Foreskin keratinocyte (primary cell): ENCODE measurements at places on chromosomes 6 and 20.

DNA sequence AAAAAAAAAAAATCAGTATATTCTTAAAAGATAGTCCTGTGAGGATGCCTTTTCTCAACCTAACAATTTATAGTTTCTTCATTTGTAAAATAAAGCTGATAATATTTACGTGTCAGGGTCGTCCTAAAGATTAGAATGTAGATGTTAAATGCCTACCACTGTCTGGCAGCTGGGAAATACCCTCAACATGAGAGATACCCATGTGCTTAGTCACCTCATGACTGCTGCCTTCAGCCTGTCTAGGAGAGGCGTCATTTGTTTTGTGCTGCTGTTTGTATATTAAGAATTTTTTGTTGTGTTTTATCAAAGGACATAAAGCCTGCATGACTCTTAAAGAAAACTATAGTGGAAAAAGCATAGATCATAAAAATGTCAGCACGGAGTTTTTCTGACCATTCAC, 9.5 kb downstream of the FAM120B start:
- DNase-seq = no peak

- no peak for DNase-seq
Observed at GRCh38 chr6:166555086-166555485, 31.4 kb downstream of the RAMACL start.

DNA sequence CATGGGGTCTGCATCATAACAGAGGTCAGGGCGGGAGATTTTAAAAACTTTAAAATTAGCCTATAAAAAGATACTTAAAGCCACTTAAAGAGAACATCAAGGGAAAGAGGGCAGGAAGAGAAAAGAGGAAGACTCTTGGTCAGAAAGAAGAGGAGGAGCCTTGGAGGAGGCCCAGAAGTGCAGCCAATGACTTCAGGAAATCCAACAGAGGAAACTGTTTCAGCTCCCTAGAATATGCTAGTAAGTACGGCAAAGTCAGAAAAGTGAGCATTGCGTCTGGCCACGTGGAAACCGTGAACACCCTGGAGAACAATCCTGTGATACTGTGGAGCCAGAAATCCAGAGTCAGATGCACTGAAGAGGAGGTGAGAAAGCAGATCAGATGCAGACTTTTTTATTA, 22.5 kb upstream of the NHSL1 start:
- DNase-seq = no peak

GRCh38 chr6:25536781-25537180, 115.2 kb upstream of the SCGN start:
- DNase-seq = no peak

DNA sequence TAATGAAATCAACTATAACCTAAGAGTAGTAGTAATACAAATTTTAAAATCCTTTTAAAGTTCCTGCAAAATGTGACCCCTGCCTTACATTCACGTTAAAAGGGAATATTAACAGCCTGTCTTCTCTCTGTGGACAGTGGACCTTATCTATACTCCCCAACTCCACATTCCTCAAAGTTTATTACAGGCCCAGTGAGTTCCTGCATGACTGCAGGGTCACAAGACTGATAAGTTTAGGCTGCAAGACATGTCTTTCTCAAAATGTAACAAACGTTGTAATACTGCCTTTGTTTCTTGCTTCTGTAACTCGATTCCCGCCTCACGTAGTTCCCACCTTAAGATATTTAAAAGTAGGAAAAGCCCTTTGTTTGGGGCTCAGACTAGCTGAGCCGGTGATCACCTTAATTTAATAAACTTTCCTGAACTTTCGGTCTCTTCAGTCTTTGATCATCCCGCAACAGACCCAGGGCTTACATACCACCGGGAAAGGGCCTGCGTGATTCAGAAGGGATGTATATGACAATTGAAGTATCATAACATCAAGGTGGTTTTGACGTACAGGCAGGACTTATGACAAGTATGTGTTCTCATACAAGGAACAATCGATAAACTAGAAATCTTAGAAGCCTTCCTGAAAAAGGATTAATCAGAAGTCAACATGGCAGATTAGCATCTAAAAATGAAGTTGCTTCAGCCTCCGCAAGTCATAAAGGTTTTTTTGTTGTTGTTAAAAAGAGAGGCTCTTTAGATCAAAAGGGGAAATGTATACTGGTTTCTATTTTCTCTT, 3.0 kb downstream of the IL22RA2 start:
- DNase-seq = no peak

DNA sequence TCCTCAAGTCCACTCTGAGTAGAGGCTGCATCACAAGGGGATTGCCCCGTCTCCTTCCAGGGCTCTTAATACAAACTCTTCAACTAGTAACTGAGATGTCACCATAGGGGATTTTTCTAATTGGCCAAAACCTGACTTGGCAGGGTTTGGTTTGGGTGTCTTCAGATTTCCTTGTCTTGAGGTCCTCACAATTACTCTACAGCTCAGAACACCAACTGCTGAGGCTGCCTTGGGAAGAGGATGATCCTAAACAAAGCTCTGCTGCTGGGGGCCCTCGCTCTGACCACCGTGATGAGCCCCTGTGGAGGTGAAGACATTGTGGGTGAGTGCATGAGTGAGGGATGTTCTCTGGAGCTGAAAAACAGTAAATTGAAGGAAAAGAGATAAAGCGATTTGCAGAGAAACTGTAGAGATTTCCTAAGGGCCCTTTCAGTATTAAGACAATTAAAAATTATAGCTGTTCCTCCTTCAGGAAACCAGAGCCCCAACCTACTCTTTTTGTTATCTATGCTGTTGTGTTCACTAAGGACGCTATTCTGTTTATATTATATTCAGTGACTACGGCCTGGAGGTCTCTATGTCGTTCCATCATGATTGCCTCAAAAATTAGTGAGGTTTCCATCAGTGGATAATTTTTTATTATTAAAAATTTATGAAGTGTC, at the start of gene HLA-DQA1:
HLA-DQA1 (plus strand) TSS at position 188 of the 662 bp plus-strand sequence; CDS start at position 241, 53 bp downstream.
- DNase-seq = no peak

- peak; percentile 10 for DNase-seq
Observed at GRCh38 chr20:40741507-40742106, 52.6 kb upstream of the MAFB start.

DNA sequence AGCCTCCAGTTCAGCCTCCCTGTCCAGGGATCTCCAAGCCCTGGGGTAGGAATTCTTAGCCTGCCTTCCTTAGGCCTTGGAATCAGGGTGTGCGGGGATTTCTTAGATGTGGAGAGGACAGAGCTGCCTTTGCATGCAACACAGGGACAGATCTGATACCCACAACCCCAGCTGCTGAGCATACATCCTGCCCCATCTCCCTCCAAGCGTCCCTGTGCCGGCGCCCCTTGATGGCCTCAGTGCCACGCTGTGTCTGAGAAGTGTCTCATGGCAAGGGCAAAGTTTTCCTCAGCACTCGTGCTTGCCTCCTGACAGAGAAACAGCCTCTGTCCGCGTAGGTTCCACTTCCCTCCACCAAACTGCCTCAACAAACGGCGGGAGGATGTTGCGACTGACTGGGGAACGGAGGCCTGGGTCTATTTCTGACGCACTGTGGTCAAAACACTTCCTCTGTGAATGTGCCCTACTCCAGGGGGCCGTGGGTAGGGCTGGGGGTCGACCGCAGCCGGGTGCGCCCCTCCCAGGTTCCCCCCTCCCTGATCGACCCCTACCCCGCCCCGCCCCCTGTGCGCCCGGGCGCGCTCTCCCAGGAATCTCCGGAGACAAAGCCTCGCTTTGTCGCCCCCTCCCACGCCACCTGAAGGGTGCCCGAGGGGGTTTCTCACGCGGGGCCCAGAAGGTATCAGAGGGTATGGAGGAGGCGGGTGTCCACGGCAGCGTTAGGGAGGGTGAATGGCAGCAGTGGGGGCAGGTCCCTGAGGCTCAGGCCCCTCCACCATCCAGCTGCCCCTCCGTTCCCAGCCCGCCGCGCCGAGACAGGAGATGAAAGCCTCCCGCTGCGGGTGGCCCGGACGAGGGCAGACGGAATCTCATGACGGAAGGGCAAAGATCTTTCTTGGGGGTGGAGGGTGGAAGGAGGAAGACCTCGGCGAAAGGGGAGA, 806 bp downstream of the MICAL1 start:
- DNase-seq = peak; percentile 10
